Fibroblast of skin of scalp (primary cell): ENCODE measurements at places on chromosomes 2 and 18.

DNA sequence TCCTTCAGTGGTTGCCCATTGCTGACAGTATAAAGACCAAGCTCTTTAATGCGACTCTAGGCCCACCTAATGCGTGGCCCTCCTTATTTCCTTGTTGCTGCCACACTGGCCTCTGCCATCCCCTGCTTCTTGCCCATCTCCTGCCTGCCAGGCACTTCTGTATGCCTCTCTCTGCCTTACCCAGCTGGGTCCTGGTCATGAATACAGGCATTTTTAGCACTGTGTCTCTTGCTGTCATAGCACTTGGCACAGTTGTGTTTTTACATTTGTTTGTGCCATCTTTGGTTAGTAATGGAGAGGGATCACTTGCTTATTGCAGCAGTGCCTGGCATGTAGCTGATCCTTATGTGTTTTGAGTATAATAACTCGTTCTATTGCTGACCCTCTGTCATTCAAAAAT lies 38.7 kb downstream of the MAP4K4 start:
- DNase-seq, result no peak

- DNase-seq, result no peak
These were observed 291.0 kb upstream of the SOX11 start for GRCh38 chr2:5401115-5401657.

DNA sequence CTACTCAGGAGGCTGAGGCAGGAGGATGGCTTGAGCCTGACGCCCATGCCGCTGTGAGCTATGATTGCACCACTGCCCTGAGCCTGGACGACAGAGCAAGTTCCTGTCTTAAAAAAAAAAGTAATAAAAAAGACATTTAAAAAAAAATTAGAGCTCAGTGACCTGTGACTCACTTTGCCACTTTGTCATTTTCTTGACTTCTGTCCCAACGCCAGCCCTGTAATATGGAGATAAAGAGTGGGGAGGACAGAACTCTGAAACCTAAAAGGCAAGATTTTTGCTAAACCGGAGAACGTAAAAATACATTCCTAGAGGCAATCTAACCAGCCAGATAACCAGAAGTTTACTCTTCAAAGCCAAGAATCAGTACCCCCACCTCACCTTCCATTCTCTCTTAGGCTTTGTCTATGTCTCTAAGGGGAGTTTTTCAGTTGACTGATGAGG lies 49.0 kb downstream of the PRKRA start:
- DNase-seq, result no peak

DNA sequence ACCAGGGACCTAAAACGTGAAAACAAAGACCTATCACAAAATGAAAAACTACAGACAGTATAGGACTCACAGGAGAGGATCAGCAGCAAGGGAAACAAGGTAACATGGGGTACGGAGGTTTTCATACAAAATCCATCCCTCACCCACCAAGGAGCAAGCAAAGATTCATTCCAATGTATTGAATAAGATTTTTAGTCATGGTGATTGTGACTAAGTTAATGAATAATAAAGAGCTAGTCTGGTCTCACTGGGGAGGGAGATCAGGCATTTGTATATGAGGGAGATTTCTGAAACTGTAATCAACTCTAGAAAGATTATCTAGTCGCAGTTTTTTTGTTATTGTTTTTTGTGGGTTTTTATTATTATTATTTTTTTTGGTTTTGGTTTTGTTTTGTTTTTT lies 336.5 kb upstream of the MMADHC start:
- DNase-seq, result peak; percentile 41

DNA sequence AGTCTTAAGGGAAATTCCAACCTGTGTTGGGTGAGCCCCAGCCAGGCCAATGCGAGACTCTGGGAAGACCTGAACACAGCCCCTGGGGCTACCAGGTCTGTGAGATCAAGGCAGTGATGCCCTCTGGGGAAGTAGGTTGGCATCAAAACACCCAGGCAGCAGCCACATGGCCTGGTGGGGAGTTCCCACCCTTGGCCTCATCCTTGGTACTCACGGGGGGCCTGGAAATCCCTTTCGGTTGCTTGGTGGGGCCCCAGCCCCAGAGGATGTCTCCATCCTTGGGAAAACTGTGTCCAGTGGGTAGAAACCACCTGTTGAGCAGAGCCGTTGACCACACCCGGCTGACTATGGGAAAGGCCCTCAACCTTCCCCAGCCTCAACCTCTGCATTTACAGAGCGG lies 56.0 kb upstream of the PXDN start:
- DNase-seq, result no peak

- DNase-seq, result no peak
These were observed 175.7 kb upstream of the ZEB2 start for GRCh38 chr2:144695657-144696056.

DNA sequence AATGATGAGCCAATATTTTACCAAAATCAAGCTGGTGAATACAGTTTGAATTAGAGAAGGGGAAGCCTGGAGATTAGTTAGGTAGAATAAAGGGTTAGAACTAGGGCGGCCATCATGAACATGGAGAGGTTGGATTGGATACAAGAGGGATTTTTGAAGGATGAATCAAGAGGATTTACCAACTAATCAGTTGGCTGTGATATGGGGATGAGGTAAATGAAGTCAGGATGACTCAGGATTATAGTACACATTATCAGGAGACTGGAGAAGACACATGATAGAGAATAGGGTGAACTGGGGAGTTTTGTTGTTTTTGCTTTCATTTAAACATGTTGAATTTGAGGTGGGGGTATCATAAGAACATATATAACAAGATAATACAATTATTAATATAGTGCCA lies 73.8 kb upstream of the PROKR1 start:
- DNase-seq, result peak; percentile 3

DNA sequence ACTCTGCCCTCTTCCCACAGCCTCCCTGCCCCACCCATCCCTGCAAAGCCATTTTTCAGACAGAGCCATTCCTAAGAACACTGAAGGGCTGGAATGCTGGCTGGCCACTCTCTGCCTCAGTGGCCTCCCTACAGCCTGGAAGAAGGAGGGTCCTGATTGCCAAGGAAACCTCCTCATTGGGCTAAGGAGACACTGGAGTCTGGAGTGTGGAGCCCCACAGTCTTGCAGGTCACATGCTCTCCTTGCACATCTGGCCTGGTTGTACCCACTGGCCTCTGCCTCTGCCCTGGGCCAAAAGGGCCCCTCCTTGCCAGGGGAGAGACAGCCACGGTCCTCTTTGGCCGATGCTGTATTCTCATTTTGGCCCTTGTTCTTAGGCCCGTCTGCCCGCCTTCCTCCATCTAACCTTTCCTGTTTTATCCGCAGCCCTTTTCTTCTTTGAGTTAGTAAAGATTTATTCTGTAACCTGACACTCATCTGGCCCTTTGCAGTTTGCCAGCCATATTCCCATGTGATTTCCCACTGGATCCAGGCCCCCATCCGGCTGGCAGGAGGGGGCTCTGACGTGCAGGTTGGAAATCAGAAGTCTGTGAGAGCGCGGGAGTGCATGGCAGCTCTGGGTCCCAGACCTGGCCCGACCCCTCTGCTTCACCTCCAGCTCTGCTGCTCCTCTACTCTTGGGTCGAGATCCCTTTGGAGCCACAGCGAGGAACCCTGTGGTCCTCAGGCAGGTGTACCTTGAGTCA lies 11.0 kb upstream of the CATIP start:
- no peak for DNase-seq

GRCh38 chr18:2293109-2293839 lies 278.0 kb downstream of the METTL4 start:
- no peak for DNase-seq

DNA sequence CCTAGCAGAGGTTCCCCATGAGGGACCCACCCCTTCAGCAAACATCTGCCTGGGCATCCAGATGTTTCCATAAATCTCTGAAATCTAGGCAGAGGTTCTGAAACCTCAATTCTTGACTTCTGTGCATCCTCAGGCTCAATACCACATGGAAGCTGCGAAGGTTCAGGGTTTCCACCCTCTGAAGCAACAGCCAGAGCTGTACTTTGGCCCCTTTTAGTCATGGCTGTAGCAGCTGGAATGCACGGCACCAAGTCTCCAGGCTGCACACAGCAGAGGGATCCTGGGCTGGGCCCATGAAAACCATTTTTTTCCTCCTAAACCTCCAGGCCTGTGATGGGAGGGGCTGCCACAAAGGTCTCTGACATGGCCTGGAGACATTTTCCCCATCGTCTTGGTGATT lies 93.0 kb upstream of the FIGN start:
- no peak for DNase-seq

DNA sequence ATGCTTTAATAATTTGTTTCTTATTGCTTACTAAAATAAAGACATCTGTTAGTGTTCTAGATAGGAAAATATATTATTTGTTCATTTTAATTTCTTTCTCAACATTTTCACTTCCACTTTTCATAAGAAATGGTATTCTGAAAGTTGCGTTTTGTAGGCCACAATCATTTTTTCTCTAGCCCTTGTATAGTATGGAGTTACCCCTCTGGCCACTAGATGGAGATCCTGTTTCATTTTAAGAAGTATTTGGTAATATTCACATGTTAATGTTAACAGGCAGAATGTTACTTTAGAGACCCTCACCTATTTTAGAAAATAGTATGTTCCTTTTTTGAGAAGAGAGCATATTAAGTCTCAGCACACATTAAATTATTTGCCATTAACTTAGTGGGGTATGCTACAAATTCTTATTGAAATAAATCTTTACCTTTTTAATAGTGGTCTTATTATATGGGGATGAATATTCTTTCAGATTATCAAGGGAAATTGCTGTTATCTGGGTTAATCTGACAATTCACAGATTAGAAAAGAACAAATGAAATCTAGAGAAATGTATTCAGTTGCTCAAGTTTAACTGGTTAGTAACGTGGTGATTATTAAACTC lies 73.9 kb upstream of the TTC27 start:
- peak; percentile 52 for DNase-seq

DNA sequence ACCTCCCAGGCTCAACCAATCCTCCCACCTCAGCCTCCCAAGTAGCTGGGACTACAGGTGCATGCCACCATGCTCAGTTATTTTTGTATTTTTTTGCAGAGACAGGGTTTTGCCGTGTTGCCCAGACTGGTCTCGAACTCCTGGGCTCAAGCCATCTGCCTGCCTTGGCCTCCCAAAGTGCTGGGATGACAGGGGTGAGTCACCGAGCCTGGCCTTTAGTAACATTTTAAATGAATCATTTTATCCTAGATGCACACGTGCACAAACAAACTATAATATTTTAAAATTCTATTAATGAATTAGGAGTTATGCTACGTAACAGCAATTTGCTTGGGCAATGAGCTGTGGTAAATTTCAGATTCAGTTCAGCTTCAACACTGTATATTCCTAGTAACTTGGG lies 862.5 kb upstream of the ID2 start:
- no peak for DNase-seq

DNA sequence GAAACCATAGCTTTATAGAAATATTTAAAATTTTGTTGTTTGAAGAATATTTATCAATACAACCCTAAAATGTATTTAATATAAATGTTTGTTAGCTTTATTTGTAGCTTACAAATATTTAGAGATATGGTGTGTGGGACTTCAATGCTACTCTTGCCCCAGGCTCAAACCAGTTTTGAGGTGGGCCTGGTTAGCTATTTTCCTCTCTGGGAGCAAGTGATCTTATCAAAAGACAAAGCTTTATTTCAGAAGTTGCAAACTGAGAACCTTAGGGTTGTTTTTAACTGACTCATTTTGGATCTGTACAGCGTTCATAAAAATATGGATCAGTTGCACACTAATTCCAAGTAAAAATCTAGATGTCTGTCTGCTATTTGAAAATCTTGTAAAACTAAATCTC lies 563.6 kb upstream of the CDH2 start:
- no peak for DNase-seq
